ENCODE measurements at places on chromosomes 2 and 18.
A peak's percentile ranks its signal among the peaks of the same experiment; 100 is the strongest.

DNA sequence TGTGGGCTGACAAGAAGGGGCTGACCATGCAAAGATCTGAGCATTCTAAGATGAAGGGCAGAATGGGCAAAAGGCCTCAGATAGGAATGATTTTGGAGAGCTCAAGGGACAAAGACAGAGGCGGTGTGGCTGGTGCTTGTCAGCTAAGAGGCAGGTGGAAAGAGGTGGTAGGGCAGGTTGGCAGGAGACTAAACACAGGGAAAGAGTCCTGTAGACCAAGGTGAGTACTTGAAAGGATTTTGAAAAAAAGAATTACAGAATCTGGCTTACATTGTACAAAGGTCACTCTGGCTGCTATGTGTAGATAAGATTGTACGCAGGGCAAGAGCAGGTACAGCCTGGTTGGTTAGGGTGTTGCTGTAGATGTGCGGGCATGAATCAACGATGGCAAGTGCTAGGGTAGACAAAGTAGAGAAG, 50.6 kb downstream of the STK39 start:
- H3K27ac ChIP-seq: peak overlapping the region; percentile 74
- H3K4me3 ChIP-seq: no peak overlapping the region
- H3K36me3 ChIP-seq: no peaks in the 10 kb centered on the region
- H3K27me3 ChIP-seq: no peaks in the 10 kb centered on the region
- H3K4me1 ChIP-seq: peaks cover 56% of the 10 kb centered on the region

DNA sequence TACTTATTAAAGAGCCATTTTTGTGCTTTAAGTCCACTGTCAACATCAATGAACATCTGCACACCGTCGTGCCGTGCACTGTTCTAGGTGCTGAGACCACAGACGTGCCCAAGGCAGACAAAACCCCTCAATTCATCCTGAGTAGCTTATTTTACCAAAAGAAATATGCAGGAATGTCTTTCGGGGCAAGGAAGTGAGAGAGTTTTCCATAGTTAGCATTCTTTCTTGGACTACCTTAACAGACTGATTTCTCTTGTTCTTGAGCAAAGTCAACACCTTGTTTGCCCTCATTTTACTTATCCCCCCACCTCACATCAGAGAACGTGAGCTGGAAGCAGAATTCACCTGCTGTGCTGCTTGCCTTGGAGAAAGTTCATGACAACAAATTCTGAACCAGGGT, 69.3 kb downstream of the GATA6 start:
- H3K4me3 ChIP-seq: no peak overlapping the region
- H3K27me3 ChIP-seq: no peaks in the 10 kb centered on the region
- H3K4me1 ChIP-seq: peaks cover 22% of the 10 kb centered on the region
- no peaks in the 10 kb centered on the region for H3K36me3 ChIP-seq

GRCh38 chr2:173690349-173690748, 274.8 kb downstream of the SP3 start:
- H3K36me3 ChIP-seq: no peaks in the 10 kb centered on the region
- H3K4me3 ChIP-seq: no peak overlapping the region
- H3K27ac ChIP-seq: no peak overlapping the region
- no peak for DNase-seq
- H3K27me3 ChIP-seq: no peaks in the 10 kb centered on the region

- H3K36me3 ChIP-seq: no peaks in the 10 kb centered on the region
- no peak overlapping the region for H3K4me3 ChIP-seq
Measured at GRCh38 chr2:96548558-96549465, 12.3 kb downstream of the ARID5A start.

- no peaks in the 10 kb centered on the region for H3K36me3 ChIP-seq
- DNase-seq: no peak
- no peak overlapping the region for H3K4me3 ChIP-seq
- no peaks in the 10 kb centered on the region for H3K27me3 ChIP-seq
- no peak overlapping the region for H3K27ac ChIP-seq
Measured at GRCh38 chr2:65350651-65351056, 81.7 kb downstream of the SPRED2 start.

DNA sequence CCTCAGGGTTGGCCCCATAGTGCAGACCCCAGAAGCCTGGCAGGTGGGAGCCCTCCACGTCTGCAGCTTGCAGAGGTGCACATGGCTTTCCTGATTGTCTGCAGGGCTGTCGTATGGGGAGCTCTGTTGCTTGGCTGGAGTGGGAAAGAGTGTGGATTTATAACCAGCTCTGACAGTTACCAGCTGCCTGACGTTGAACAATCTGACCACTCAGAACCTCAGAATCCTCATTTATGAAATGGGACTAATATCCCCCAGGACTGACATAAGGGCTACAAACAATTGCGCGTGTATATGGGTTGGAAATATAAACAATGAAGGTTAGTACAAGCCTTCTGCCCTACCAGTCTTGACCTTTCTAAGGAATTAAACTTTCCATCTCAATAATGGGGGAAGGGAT, 13.9 kb upstream of the PXDN start:
- no peaks in the 10 kb centered on the region for H3K4me1 ChIP-seq
- no peak overlapping the region for H3K27ac ChIP-seq
- no peak for DNase-seq
- no peaks in the 10 kb centered on the region for H3K36me3 ChIP-seq

DNA sequence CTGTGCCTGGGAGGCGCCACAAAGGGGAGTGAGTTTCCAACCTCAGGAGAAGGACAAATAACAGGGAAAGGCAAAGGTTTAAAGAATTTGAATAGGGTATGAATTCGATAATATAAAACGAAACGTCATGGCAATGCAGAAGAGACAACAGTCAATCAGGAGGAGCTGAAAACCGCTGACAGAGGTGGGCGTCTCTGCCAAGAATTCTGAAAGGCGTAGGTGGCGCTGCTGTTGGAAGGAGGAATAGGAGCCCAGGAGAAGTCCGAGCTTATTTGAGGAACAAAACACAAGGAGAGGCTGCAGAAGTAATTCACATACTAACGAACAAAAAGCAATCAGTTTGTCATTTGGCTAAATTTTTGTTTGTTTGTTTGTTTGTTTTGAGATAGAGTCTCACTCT, 485.8 kb upstream of the POU3F3 start:
- no peaks in the 10 kb centered on the region for H3K27me3 ChIP-seq
- H3K4me1 ChIP-seq: no peaks in the 10 kb centered on the region
- H3K4me3 ChIP-seq: no peak overlapping the region
- H3K27ac ChIP-seq: no peak overlapping the region
- no peak for DNase-seq

- no peak for DNase-seq
- peaks cover 7% of the 10 kb centered on the region for H3K4me1 ChIP-seq
- no peak overlapping the region for H3K4me3 ChIP-seq
- no peaks in the 10 kb centered on the region for H3K36me3 ChIP-seq
- H3K27me3 ChIP-seq: no peaks in the 10 kb centered on the region
- no peak overlapping the region for H3K27ac ChIP-seq
Measured at GRCh38 chr18:42113529-42114191, 158.6 kb downstream of the PIK3C3 start.

DNA sequence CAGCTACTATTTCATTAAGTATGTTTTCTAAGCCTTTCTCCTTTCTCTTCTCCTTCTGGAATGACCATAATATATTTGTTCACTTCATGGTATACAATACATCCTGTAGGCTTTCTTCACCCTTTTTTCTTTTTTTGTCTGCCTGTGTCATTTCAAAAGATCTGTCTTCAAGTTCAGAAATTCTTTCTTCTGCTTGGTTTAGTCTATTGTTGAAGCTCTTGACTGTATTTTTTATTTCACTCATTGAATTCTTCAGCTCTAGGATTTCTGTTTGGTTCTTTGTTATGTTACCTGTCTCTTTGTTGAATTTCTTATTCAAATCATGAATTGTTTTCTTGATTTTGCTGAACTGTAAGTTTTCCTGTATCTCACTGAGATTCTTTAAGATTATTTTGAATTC, 109.9 kb downstream of the TMEM131 start:
- no peak overlapping the region for H3K27ac ChIP-seq
- H3K4me3 ChIP-seq: no peak overlapping the region
- H3K4me1 ChIP-seq: no peaks in the 10 kb centered on the region
- no peaks in the 10 kb centered on the region for H3K27me3 ChIP-seq
- peaks cover 8% of the 10 kb centered on the region for H3K36me3 ChIP-seq
- DNase-seq: no peak

DNA sequence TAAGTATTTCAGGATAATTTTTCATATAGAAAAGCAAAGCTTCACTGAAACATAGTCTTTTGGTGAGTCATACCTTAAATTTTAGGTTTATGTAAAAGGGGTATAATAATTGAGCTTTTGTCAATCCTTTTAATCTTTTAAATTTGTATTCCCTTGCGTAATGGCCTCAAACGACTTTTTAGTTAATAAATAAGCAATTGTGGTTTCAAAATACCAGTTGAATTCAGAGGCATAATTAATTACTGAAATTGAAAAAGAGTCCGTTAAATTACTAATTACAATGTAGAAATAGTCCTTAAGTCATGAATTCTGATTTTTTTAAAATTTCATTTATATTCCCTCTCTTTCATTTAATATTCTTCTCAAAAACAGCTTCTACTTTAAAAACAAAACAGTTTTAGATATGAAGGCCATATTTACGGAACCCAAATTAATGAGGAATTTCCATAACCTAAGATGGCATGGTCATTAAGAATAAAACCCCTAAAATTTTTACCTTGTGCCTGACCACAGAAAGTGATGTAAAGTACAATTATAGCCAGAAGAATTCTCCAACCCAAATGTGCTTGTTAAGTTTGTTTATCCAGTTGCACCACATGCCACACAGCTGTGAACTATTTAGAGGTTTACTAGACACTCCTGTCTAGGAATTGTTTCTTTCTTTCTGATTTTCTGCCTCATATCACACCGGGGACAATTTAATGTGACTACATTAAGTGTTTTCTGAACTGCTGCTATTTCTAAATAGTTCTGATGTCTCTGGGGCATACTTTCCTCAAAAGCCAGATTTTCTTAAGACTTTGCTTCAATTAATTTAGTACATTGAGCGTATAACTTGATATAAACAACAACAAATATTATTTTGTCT, 60.7 kb upstream of the ITGA4 start:
- H3K4me1 ChIP-seq: no peaks in the 10 kb centered on the region
- DNase-seq: no peak
- H3K36me3 ChIP-seq: no peaks in the 10 kb centered on the region
- no peak overlapping the region for H3K27ac ChIP-seq
- H3K27me3 ChIP-seq: no peaks in the 10 kb centered on the region

DNA sequence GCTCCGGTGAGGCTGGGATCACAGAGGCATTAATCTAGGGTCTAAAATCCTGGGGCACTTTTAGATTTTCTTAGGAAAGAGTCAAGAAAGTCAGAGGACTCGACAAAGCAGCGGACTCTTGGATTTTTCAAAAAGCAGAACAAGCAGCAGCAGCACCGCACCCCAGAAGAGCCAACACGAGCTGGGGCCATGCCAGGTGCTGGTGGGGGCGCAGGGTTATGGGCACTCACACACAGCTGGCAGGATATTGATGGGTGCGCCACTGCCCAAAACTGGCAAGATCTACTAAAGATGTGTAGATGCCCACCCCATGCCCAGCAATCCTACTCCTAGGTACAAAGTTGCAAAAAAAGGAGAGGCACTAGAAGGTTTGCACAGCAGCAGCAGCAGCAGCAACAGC, 33.9 kb upstream of the SEMA4C start:
- H3K27ac ChIP-seq: no peak overlapping the region
- no peak overlapping the region for H3K4me3 ChIP-seq
- no peaks in the 10 kb centered on the region for H3K27me3 ChIP-seq
- H3K36me3 ChIP-seq: no peaks in the 10 kb centered on the region

Measured in body of pancreas (tissue), 4 donors.